ENCODE measurements at places on chromosomes 7 and 10.

GRCh38 chr10:95214793-95215192 is 20.8 kb downstream of the ACSM6 start:
- DNase-seq, result no peak

DNA sequence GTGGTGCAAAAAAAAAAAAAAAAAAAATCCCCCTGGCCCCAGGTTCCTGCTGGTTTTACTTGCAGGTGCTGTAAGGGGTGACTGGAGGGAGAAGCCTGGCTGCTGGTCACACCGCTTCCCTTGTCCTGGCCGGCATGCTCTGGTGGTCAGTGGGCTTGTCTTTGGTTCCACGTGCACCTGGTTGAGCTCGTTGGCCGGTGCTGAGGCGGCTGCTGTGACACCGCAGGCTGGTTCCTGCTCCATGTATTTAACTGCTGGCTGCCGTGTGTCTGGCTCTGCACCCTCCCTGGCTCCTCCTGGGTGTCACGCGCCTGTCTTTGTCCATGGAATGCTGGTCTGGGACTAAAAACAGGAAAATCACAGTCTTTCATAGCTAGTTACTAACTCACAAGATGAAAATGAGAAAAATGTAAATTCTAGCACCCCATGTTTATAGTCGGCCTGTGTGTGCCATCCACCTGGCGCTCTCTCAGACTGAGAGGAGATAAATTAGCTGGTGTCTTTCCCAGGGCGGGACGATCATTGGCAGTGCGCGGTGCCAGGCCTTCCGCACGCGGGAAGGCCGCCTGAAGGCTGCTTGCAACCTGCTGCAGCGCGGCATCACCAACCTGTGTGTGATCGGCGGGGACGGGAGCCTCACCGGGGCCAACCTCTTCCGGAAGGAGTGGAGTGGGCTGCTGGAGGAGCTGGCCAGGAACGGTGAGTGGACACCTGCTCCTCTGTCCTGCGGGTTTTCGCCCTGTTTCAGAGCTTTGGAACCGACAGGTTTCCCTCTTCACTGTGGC is 33.7 kb downstream of the PFKP start:
- DNase-seq, result no peak

DNA sequence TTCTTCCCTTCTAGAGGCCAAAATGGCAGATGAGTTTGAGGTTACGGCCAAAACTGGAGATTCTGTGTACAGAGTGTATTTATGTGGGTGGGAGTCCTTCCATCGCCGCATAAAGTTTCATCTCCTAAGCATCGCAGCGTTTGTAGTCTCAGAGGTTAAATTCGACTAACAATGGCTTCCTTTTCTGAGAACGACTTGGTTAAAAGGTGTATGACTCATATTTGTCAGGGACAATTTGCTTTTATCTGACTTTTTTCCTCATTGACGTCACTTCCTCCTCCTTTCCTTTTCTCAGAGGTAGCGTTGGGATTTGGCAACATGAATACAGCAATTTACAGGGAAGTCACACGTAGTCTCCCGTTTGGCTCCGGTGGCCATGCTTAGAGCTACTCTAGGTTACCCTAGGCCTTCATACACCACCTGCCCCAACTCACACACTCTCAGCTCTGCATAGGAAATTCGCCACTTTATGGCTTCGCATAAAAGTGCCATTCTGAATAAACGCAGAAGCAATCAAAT is 37.6 kb upstream of the TCF7L2 start:
- DNase-seq, result no peak

GRCh38 chr10:115918812-115919211 is 354.2 kb downstream of the GFRA1 start:
- no peak for DNase-seq

DNA sequence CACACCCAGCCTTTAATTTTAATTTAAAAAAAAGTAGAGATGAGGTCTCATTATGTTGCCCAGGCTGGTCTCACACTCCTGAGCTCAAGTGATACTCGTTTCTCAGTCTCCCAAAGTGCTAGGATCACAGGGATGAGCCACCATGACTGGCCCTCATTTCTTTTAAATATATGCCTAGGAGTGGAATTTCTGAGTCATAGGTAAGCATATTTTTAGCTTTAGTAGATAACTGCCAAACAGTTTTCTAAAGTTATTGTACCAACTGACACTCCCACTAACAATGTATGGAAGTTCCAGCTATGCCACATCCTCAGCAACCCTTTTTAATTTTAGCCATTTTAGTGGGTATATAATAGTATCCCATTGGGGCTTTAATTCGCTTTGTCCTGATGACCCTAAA is 13.8 kb upstream of the PPIF start:
- DNase-seq, result no peak
